ENCODE measurements at places on chromosomes 6 and 20.

DNA sequence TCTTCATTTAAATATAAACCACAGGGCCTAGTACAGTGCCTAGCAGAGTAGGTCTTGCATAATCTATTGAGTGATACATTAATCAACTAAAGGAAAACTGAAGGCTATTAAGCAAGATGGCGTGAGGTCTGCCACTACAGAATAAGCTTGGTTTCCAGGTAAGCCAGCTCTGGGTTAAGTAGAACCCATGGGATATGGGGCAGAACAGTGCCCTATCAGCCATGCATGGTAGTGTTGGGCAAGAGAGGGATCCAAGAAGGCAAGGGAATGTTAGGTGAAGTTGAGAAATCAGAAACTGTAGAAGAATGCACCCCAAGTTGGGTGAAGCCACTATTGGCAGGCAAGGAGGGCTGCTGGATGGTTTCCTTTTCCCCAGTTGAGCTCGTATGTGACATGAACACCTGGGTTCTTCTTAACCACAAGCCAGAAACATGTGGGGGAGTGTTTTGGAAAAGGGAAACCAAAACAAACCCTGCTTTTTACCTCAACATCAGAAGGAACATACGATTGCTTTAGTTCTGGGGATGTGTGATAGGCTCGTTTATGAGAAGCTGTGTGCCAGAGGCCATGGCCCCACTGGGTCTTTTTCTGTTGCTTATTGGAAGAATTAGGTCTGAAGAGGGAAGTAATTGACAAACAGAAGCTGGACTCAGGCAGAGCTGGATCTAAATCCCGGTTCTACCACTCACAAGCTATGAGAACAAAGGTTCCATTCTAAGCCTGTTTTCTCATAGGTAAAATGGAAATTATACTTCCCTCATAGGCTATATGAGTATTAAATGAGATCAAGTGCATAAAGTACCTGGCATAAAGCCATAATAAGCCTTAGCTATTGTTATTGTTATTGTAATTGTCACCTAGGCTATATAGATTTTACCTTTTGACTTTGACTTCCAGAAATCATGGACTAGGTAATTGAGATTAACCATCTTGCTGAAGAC lies 33.5 kb downstream of the NEDD9 start:
- no peak for DNase-seq

DNA sequence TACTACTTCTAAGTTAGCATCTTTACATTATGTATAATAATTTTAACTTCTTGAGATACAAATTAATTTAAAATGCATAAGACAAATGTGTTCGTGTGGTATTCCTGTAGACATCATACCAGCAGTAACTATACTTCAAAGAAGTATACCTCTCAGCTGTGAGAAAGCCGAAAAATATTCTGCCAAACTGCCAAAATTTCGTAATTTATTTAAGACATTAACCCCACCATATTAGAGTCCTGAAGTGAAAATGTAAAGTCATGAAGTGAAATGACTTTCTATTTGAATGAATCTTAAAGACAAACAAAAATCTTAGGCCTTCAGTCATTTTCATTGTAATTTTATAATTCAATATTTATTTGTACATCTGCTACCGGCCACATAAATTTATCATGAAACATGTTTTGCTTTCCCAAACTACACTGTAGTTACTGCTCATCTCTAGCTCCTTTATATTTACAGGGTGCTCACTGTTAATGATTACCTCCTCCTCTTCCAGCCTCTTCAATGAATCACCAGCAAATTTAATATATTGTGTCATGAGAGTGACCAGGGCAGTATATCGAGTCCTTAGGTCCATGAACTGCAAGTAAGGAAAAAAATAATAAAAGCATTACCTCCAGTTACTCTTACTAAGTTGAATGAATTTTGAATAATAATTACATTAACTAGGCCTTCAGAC lies 18.5 kb downstream of the DST start:
- no peak for DNase-seq

DNA sequence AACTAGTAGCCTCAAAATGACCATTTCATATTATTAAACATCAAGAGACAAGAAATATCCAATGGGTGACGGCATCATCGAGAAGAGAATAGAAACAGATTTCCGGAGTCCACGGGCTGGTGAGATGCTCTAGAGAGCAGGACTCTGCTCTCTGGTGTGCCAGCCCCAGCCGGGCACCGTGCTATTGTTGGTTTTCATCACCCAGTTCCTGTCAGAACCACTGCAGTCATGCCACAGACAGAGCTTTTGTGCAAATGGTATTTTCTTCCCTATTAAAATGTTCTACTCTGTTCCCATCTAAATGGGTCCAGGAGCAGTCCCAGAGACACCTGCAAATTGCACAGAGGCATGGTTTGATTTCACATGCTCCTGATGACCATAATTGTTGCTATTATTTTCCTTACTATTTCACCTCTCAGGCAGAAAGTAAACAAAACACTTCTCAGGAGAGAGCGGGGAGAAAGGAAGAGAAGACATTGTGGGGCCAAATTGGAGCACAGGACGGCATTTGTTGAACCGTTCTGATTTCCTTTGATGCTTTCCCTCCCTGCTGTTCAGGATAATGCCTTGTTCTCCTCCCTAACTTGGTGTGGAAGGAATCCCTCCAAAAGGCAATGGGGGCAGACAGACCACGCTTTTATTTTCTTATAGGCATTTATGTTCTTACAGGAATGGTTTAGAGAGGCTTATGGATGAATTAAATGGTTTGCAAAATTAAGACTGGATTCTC lies 11.4 kb upstream of the RAMACL start:
- DNase-seq = no peak

GRCh38 chr6:168120390-168121302 lies 41.6 kb upstream of the FRMD1 start:
- no peak for DNase-seq

DNA sequence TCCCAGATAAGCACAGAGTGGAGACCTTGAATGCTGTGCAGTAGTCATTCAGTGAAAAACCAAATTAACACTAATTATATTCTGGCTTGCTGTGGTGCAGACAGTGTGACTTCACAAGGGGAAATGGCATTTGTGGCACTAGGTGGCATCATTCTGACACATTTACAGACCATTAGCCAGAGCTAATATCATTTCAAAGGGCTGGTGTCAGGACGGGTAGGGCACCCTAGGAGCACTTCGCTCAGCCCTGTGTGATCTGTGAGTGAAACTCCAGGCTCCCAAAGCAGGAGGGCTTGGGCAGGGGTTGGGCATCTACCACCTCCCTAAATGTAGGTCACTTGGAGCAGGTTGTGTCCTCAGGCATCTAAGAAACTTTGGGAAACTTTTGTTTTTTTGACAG lies 555.8 kb downstream of the PKHD1 start:
- DNase-seq = no peak

DNA sequence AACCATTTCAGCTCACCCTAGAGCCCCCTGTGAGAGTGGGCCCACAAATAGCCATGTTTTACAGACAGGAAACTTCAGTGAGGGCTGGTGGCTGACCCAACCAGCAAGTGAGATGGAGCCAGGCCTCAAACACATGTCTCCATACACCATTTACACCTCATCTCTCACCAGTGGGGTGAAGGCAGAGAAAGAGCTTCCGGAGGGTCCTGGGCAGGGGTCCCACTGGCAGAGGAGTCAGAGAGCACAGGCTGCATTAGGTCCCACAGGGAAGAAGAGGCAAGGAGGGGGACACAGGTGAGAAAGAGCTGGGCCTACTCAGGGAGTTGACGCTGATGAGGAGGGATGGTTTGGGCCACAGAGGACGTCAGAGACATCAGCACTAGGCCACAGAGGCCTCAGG lies 172.6 kb downstream of the VEGFA start:
- DNase-seq = no peak

GRCh38 chr6:40917603-40918002 lies 121.4 kb downstream of the UNC5CL start:
- DNase-seq = no peak

DNA sequence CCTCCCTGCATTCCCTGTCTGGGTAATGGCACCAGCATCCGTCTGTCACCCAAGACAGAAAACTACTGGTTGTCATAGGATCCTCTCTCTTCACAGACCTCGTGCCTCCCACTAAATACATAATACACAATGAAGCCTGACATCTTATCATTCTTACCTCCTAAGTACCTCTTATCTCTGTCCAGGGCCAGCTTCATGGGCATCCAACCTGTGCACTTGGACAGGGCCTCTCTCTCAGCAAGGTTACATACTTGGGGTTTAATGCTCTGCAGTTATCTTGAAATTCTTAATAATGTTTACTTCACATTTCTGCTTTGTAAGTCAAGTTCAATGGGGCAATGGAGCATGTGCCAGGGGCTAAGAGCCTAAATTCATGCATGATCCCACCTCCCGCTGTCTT lies 30.8 kb upstream of the KLHL31 start:
- DNase-seq = no peak

GRCh38 chr6:77180326-77180725 lies 283.0 kb downstream of the HTR1B start:
- no peak for DNase-seq

DNA sequence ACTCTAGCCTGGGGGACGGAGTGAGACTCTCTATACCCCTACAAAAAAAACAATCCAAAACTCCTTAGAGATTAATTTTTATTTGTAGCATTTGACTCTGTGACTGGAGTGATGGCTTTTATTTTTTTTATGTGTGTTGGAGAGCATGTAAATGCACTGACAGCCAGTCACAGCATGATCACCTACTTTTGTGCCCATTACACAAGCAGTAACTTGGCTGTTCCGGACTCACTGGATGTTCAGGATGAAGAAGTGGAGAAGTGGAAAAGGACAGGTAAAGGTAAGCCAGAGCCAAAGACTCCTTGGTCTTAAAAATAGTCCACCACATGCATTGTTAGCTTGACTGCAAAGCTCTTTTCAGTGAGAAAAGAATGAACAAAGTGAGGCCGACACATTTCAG lies 222.6 kb downstream of the FOXC1 start:
- DNase-seq = no peak

GRCh38 chr6:33165581-33166258 lies 26.5 kb downstream of the COL11A2 start:
- DNase-seq = no peak

- DNase-seq = no peak
Measured at GRCh38 chr6:52644253-52644652, 26.7 kb upstream of the TMEM14A start.
